Kidney (tissue), 22 donors: ENCODE measurements at places on chromosomes 11 and 22. TPM values are rescaled to one million over a fixed set of nuclear protein-coding genes. Genes with fewer than 3 reads are reported as not detected.

The MYEOV gene
- total RNA-seq = 2.6 TPM

The H19 gene
- 53.8 TPM for total RNA-seq

The OR6T1 gene
- total RNA-seq = not detected

DNA sequence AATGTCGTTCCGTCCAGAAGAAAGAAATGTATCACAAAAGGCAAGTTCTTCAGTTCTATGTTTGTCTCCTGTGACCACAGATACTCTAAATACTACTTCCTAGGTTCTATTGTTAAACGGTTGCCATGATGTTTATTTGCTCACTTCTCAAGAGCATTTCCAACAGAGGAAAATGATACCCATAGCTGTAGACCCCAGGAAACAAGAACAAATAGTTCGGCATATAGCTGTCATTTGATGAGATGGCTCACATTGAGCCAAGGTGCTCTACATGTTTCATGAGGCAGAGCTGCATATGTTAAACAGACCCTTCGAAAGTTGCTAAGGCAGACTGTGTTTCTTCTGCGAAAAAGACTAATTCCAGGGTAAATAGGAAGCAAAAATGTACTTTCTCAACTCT is 15.4 kb upstream of the ANGPTL5 start:
- DNase-seq = no peak

DNA sequence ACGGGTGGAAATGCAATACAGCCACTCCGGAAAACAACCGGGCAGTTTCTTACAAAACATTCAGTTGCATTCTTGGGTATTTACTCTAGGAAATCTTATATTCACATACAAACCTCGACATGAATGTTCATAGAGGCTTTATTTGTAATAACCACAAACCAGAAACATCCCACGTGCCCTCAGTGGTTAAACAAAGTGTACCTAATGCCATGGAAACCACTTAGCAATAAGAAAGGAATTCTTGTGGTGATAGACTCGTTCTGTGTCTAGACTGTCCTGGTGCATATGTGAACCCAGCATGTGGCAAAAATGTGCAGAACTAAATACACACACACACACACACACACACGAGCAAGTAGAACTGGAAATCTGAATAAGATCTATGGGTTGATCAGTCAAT is 1073.3 kb downstream of the TBC1D22A start:
- no peak for DNase-seq

GRCh38 chr22:20433191-20433590 is 4.4 kb downstream of the SCARF2 start:
- no peak for DNase-seq

DNA sequence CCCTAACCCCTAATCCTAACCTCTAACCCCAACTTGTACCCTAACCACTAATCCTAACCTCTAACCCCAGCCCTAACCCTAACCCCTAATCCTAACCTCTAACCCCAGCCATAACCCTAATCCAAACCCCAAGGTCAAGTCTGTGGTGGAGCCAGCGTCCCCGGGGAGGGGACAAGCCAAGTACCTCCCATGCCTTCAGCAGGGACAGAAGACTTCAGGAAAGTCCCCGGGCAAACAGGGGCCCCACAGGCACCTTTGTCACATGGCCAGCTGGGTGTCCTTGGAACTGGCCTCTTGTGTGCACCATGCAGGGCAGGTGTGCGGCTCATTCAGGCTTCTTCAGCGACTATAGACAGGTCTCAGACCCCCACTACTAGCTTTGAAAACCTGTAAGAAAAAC is 555.8 kb downstream of the BRD1 start:
- DNase-seq = no peak

DNA sequence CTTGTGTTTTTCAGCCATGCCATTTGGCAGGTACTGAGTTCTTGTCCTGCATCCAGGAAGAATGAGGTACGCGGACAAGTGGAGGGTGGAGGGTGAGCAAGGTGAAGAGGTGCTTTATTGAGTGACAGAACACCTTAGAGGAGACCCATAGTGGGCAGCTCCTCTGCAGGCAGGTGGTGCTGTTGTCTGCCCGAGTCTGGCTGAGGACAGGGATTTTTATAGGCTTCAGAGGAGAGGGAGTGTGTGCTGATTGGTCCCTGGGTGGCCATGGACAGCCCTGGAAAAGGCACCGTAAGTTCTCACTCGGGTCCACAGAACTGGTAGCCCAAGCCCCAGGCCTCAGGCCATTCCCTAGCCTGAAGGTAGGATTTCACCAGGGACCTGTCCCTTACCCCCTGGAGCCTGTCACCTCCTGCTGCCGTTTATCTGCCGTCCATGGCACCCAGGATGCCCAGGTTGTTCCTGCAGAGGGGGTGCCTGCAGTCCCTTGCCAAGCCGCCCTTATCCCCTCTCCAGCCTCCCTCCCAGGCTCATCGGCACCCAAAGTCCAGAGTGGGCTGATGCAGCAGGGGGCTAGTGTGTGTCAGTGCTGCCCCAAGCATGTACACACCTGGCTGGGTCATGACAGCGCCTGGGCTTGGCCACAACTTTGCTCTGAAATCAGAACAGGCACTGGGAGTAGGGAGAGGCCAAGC is 213.6 kb downstream of the LRRC4C start:
- no peak for DNase-seq

GRCh38 chr11:129724866-129725265 is 90.8 kb upstream of the TMEM45B start:
- no peak for DNase-seq

DNA sequence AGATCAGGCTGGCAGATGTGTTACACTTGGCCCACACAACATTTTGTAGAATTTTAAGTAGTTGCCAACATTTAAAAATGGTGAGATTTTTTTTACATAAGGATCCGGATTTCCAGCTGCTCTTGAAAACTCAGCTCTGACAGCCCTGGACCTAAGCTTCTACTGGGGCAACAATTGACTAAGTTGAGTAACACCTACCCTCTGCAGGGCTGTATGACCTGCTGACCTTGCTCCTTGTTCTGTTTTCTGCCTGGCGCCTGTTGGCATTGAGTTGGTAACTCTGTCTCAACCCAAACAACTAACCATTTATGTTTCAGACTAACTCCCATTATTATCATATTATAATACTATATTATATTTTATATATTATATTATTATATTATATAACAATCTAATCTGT is 21.1 kb upstream of the LRRC55 start:
- no peak for DNase-seq

GRCh38 chr22:37169947-37170688 is 17.9 kb downstream of the C1QTNF6 start:
- peak; percentile 21 for DNase-seq

DNA sequence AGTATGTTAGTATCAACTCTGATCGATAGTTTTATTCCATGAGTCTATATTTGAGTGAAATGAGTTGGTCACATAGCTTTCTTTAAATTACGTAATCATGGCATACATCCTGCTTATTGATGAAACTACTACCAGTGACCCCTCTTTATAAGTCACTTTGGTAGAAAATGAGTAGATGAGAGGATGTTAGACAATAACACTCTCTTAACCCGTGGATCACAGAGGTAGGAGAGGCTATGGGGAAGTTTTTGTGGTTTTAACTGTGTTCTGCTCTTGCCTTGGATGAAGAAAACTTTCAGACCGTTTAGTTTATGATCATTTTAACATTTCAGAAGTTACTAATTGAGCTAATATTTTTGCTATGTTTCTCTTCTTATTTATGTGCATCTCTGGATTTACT is 34.0 kb downstream of the TBCEL start:
- DNase-seq = no peak

- peak; percentile 84 for DNase-seq
These were observed 107.1 kb downstream of the GAB2 start for GRCh38 chr11:78310500-78310909.

GRCh38 chr11:119518746-119519730 is 96.1 kb upstream of the THY1 start:
- peak; percentile 79 for DNase-seq

DNA sequence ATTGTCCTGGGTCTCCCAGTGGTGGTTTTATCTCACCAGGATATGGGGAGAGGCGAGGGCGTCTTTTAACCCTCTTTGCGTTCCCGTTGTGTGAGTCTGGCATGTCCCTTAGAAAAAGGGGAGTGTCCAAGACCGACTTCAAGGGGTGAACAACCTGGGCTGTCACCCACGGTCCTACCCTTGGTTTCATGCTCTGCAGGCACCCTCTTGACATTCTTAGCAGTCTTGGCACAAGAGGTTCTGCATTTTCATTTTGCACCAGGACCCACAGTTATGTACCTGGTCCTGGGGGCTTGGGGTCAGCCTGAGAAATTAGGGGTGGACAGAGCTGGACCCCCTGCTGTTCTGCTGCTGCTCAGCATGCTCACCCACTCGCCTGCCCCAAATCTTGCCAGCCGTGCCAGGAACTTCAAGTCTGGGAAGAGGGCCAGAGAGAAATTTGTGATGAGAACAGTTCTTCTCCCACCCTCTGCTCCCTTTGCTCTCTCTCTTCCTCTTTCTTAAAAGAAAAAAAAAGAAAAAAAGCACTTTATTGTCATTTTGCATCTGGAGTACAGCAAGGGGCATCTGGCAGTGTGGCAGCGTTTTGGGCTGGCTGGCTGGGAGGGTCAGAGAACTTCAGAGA is 471.2 kb downstream of the MIAT start:
- DNase-seq = no peak

- no peak for DNase-seq
These were observed 12.5 kb downstream of the CHID1 start for GRCh38 chr11:898143-898511.

GRCh38 chr11:116993599-116993998 is 104.6 kb downstream of the SIK3 start:
- peak; percentile 82 for DNase-seq

GRCh38 chr11:110513259-110513801 is 83.6 kb downstream of the FDX1 start:
- DNase-seq = no peak

- no peak for DNase-seq
These were observed 24.4 kb downstream of the PLEKHB1 start for GRCh38 chr11:73670808-73671207.

- no peak for DNase-seq
These were observed 77.7 kb upstream of the LRRC55 start for GRCh38 chr11:57103899-57104605.

DNA sequence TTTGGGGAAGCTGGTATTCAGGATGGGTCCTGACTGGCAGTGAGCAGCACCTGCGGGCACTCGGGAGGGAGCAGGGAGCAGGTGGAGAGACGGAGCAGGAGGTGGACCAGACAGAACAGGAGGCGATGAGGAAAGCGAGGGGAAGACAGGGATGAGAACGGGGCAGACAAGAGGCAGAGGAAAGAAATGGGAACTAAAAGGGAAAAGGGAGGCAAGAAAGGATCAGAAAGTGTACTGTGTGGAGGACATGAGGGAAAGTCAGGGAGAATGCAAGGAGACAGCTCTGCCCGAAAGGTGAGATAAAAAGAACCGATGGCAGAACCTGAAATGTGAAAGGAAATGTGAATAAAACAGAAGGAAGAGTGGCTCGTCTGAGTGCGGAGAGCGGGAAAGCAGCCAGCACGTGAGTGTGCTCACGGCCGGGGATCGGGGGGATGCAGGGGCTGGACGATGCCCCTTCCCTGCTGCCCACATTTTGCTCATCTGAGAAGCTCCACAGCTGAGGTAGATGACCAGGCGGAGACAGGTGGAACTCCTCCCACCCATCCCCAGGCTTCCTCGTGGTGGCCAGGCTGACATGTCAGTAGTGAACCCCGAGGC is 494.4 kb upstream of the B3GAT1 start:
- no peak for DNase-seq

- no peak for DNase-seq
These were observed 38.3 kb downstream of the CLPB start for GRCh38 chr11:72396041-72396440.

DNA sequence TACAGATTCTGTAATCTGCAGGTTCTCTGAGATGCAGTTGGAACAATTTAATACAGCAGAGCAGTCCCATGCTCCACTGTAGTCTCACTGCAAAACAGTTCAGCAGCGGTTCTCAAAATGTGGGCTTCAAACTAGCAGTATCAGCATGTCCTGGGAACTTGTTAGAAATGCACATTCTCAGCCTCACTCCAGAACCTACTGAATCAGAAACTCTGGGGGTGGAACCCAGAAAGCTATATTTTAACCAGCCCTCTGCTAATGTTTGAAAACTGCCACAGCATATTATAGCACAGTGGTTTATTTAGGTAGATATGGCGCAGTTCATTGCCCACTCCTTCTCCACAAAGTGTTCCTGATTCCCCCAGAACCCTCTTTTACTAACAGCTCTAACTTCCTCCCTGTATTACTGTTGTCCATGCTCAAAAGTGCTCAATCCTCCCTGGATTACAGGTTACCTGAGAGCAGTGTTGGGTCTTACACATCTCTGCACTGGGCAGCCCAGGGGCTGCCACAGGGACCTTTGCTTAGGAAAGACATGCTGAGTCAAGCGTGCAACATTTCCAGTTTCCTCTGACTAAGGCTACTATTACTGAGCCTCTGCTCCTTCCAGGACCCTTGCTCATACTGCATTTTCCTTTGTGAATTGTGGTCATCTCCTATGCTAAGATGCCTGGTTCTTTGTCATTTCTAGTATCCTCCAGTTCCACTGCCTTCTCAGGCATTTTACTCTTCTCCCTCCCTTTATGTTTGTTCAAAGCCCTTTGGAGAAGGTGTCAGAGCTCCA is 7.7 kb upstream of the DGAT2 start:
- DNase-seq = no peak

DNA sequence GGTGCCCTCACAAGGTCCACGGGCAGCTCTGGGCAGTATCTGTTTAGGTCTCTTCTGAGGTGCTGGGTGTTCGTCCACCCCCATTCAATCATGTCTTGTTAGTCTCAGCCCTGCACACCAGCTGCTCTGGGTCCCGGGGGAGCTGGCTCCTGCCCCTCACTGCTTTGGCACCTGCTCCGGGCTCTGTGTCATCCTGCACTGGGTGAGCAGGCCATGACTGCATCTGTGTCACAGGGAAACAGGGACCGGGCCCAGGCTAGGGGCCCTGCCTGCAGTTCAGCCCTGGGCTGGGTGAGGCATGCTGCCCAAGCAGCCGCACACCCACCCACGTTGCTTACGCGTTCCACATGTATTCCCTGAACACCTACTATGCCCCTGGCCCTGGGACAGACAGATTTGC is 43.9 kb downstream of the ELFN2 start:
- no peak for DNase-seq

DNA sequence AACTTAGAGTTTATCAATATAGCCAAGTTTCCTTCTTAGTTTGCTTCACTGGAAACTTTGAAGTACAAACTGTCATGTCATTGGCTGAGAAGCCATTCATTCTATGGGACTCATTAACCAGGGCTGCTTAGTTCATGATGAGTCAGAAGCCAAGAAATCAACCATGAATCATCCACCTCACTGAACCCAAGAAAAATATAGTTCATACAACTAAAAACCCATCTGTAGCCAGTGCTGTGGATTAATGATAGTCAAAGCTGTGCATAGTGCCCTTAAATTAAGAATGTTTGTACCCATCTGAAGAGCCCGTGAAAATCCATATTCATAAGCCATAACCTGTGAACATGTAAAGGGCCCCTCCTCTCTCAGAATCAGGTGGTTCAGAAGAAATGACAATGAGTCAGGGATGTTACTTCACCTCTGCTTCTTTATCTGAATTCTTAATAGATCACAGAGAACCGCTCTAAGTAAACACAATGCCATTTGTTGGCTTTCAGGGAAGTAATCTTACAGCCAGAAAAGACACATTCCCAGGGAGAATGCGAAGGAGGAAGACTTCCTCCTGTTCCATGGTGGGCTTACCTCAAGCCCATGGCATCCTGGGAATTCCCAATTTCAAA is 25.4 kb downstream of the MMP20 start:
- DNase-seq = no peak
